Right ventricle myocardium inferior (tissue), 1 donor: ENCODE measurements at places on chromosomes 1 and 21.

GRCh38 chr1:218584418-218585155 lies 239.5 kb downstream of the TGFB2 start:
- no peak for DNase-seq

DNA sequence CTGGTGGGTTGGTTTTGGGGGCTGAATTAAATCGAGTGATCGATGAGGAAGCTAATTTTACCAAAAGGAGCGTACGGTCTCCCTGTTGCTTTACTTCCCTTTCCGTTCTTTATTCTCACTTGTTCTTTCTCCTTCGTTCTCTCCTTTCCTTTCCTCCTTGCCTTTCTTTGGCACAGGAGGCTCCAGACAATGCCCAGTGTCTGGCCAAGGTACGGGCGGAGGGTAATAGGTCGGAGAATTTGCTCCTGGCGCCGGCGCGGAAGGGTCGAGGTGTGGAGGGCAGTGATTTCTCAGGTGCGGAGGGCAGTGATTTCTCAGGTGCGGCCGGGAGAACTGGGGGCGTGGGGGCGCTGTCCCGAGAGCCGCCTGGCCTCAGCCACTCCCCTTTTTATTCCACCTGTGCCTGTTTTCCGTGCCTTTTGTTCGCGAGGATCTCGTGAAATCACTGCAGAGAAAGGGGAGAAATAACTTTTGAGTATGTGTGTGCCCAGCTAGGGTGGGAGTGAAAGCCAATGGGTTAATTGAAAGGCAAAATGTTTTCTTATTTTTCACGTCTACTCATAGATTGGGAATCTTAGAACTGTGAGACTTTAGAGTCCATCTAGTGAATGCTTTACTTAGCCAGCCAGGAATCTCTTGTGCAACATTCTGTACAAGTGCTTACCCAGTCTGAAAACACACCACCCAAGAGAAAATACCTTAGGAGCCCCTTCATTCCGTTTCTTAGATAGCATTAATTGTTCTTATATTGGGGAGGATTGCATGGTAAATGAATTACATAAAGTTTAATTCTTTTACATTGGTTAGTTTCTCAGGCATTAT lies 1.3 kb downstream of the FNBP1L start:
- DNase-seq = no peak

GRCh38 chr1:115238336-115239147 lies 99.5 kb downstream of the NGF start:
- DNase-seq = no peak

DNA sequence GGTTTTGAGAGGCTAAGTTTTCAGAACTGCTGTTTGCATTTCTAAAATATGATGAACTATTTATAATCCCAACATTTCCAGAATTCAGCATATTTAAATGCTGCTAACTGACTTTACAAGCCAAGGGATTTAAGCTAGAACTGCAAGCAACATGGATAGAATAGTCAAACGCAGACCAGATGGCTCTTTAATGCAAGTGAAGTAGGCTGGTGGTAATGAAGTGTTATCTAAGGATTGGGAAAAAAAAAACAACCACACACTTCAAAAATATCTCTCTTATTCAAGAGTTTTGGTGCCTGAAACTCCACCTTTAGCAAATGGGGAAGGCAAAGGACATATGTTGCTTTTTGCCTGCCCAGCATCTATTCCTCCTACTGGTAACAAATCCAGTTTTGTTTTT lies 20.9 kb upstream of the SSX2IP start:
- DNase-seq = no peak

- DNase-seq = no peak
These were observed 64.3 kb downstream of the FYB2 start for GRCh38 chr1:56754708-56755479.

GRCh38 chr1:42777852-42778251 lies 6.9 kb upstream of the TMEM269 start:
- no peak for DNase-seq

GRCh38 chr1:231318568-231318967 lies 19.1 kb downstream of the EXOC8 start:
- DNase-seq = no peak

DNA sequence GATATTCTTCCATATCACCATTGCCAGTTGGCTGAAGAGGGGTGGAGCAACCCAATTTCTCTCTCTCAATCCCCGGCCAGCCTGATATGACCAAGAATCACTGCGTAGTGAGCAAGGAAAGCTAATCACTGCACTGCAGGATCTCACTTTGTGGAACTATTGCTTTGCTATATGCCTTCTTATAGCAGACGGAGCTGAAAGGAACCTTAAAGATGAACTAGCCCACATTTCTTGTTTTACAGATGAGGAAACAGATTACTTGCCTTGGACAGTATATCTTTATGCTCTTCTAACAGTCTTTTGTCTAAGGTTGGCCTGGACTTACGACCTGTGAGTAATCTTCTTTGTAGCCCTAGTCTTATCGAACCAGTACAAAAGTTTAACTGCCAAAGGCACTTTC lies 7.6 kb downstream of the APOBEC4 start:
- no peak for DNase-seq

- no peak for DNase-seq
These were observed 68.8 kb upstream of the SSX2IP start for GRCh38 chr1:84758968-84759491.

DNA sequence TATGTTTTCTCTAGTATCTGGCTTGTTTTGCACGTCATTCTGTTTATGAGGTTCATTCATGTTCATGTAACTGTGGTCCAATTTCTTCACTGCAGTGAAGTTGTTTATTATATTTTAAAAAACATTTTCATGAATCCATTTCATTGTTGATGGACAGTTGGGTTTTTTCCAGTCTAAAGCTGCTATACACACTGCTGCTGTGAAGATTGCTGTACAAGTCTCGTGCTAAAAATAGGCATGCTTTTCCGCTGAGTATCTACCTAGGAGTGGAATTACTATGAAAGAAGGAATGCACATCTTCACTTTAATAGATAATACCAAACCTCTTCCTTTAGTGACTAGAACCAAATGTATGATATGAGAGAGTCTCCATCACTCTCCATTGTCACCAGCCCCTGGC lies 49.0 kb upstream of the ETS2 start:
- DNase-seq = no peak
